Activated CD4-positive, alpha-beta T cell treated with anti-CD3 and anti-CD28 coated beads, Interleukin-2, amount 50 U/mL, for 48 hours (primary cell): ENCODE measurements at places on chromosomes 1 and 21.

GRCh38 chr1:158013840-158014730 lies 20.6 kb downstream of the KIRREL1 start:
- DNase-seq = no peak

DNA sequence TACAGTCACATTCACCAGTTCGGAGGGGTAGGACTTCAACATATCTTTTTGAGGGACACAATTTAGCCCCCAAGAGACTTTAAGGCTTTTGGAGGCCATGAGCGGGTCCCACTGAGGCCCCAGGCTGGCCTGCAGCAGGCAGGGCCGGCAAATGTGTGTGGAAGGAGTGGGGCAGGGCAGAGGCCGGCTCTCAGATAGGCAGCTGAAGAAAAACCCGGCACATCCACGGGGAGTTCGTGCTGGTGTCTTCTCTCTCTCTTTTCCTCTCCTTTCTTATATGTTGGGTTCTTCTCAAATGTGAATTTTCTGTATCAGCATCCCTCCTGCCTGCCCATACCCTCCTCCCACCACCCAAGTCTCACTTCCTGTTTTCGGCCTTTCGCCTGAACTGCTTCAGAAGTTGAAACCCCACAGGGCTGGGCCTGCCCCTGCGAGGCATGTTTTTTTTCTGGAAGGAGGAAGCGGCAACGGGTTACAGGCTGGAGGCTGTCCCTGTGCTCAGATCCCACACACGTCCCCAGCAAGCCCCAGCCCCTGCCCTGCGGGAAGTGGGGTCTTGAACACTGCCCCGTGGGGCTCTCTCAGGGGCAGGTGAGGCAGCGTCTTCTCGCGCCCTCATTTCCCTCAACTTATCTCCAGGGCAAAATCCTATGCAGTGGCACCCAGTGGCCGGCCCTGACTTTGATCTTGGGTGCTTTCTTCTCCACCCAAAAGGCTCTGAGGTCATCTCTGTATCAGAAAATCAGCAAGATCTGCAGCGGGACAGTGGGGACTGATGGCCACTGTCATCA lies 9.7 kb upstream of the UMODL1 start:
- DNase-seq = peak; percentile 21

- no peak for DNase-seq
Observed at GRCh38 chr1:228368801-228369607, 37.6 kb downstream of the TRIM11 start.

DNA sequence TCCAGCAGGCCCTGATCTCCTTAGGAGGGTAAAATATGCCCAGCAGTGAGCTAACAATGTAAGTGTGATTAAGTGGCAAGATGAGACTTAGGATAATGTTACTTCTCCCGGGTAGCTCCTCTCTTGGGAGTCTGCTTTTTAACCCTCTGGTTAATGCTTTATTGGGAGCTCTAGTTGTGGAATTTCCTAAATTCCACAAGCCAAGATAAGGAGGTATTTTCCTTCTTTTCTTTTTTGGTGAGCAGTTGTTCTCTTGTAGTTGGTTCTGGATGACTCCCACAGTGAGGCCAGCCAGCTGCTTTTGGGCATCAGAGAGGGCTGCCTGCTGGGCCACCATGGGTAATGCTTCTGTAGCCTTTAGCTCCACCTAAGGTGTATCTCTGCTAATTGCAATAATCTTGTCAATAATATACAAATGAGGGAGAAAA lies 19.3 kb downstream of the C1orf52 start:
- DNase-seq = peak; percentile 12

DNA sequence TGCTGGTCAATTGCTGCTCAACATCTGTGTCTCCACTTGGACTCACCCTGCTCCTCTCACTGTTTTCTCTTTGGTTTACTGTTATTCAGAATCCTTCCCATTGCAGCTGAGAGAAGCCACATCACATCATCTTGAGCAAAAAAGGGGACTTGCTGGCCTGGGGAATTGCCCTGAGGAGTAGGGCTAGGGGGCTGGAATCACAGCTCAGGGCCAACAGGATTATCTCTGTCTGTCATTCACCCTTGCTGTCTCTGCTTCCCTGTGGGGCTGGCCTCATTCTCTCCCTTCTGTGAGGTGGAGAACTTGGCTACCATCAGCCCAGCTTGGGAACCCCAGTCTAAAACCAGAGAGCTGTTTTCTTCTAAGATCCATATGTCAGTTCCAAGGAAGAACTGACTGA lies 140.7 kb upstream of the WNT4 start:
- no peak for DNase-seq

- no peak for DNase-seq
Observed at GRCh38 chr1:108077991-108078390, 113.0 kb upstream of the VAV3 start.

- DNase-seq = no peak
Observed at GRCh38 chr1:168623003-168623828, 46.8 kb downstream of the XCL1 start.

- DNase-seq = no peak
Observed at GRCh38 chr1:65691972-65692371, 100.7 kb upstream of the PDE4B start.

DNA sequence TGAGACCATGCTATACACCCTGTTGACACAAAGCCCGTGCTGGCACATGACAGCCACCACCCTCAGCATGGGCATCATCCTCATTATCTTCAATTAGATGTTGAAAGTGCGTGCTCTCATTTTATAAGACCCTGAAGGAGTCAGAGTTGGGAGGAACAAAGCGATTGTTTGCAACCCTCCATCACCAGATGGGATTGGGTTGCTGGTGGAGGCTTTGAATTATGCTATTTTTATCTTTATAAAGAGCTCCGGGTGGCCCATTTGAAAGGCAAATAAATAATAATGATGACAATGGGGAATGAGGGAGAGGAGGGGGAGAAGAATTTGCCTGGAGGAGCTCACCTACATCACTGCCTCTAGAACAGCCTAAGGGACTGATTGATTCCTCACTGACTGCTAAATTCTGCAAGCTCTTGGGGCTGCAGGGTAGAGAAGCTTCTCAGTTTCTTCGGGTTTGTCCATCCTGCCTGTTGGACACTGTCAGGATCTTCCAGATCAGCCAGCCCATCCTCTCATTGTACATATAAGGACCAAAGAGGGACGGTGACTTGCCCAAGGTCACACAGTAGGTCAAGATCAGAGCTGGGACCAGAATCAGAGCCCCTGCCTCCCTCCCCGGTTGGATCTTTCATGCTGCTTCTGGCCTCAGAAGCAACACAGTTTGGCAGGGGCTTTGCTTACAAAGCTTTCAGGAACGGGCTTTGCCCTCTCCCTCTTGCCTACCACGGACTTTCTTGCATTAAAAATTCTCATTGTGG lies 130.9 kb upstream of the ZBTB40 start:
- no peak for DNase-seq

DNA sequence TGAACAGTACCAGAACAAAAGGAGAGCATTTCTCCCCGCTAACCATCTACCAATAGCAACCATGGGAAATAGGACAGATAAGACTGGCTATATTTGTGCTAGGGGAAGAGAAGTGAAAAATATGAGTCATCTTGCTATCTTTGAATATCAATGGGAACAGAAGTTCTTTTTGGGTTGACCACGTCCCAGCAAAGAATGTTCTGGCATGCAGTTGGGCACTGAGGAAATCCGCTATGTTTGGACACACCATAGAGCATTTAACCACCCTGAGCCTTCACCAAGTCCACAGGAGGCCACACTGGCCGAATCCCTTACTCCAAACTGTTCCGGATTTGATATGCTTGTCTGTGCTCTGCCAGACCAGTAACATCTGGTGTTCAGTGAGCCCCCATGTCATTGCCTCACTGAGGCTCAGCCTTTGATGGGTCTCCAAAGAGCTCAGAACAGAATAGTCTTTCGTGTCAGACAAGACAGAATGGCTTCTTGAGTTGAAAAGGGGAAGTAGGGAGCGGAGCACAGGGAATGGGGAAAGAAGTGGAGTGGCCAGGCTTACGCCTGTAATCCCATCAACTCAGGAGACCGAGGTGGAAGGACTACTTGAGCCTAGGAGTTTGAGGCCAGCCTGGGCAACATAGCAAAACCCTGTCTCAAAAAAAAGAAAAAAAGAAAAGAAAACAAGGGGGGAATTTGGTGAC lies 81.4 kb downstream of the SMYD2 start:
- DNase-seq = no peak

- no peak for DNase-seq
Observed at GRCh38 chr1:118900643-118901440, 87.3 kb downstream of the TBX15 start.

- no peak for DNase-seq
Observed at GRCh38 chr1:102742426-102742825, 365.9 kb downstream of the COL11A1 start.

GRCh38 chr1:174870319-174870718 lies 129.4 kb upstream of the CACYBP start:
- DNase-seq = no peak

DNA sequence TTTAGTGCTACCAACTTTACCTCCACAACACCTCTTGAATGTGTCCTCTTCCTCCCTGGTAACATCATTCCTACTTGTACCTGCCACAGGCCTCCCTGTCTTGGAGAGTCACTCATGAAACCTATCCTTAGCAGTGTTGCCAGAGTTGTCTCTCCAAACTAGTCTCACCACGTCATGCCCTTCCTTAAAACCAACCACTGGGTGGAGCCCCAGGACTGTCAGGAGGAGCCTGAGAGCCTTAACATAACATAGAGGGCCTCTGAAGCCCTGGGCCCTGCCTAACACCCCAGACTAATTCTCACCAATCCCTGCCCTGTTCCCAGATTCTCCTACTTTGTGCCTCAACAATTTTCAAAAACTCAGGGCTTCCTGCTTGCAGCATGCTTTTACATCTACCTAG lies 65.3 kb downstream of the ZNF697 start:
- DNase-seq = peak; percentile 25

- no peak for DNase-seq
Observed at GRCh38 chr1:152565115-152565514, 1.5 kb downstream of the LCE3E start.

DNA sequence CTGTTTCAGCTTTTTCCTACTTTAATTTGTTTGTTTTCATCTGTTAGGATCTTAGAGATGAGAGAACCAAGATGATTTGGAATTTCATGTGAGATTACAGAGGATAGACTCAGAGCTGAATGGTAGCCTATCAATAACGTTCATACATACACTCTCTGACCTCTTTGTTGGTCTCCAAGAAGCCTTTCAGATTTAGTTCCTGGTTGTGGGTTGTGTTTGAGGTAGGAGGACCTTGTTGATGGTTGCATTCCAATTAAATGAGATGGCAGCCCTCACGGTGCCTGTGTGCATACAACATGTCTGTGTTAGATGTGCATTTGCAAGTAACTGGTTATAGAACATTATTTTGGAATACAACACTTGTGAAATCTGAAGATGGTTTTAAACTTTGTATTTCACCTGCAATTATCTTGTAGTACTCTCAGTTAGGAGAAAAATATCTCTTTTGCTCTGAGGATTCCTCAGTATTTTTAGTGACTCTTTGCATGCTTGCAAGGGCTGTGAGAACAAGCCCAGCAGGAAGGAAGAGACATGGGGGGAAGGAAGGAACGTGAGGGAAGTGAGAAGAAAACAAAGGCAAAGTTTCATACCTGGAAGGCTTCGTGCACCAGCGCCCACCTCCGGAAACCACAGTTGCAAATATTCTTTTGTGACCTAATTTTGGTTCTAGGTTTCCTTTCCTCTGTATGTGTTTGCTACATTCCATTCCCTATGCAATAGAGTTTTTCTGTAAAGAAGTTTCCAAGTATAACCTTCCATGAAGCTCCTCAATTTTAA lies 291.8 kb downstream of the DISC1 start:
- DNase-seq = peak; percentile 29

- DNase-seq = peak; percentile 46
Observed at GRCh38 chr1:25556791-25557476, 13.5 kb downstream of the LDLRAP1 start.

DNA sequence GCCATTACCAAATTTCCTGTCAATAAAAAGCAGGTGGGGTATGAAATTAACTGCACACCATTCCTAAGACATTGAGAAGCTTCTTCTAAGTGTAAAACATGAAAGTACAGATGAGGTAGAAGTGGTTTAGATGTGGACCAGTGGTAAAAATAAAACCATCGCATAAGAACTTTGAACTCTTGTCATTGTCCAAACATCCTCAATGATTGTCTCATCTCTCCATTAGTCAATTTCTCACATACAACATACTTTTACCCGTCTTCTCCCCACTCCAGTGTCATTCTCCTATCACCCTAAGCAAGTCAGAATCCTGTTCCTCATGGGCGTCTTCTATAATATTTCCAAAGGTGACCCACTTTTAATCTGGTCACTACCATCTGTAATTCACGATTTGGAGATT lies 24.3 kb upstream of the SLC19A2 start:
- no peak for DNase-seq

DNA sequence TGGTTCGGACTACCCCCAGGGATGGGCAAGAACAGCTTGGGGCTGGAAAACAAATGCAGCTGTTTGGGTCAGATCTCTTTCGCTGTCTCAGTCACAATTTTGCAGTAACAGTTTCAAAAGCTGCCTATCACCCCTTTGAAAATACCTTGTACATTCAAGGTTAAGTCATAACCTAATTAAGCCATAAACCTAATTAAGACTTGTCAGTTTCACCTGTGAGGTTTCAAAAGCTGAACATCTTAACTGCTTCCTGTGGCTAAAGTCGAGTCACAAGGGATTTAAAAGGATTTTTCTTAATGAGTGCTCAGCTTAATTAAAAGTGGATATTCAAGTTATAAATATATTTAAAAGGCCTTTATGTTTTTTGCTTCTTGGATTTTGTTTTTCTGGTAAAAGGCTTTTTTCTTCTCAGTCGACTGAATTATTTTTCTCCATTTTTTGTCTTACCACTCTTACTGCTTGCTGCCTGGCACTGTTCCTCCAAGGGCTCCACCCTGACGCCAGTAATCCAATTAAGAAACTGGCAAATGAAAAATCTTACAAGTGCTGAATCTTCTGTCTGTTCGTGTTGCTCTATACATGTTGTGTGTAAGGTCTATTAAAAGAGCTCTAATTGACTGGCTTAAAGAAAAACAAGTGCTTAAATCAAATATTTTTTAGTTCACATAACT lies 31.3 kb downstream of the CBR1 start:
- DNase-seq = no peak

DNA sequence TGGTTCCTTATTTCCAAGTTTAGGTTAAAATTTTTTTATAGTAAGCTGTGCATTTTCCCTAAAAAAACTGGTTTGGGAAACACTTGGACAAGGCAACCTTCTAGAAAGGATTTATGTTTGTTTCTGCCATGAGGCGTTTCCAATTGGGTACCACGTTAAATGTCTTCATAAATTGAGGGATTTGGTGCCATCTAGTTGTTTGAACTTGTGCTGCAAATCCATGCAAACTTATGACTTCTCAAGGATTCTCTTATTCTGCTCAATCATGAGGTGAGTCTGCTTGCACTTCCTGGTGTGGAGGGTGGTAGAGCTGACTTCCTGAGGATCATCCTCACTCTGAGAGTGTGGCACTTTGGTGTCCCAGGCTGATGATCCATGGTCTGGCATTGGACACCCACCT lies 123.3 kb downstream of the PCNX2 start:
- no peak for DNase-seq

DNA sequence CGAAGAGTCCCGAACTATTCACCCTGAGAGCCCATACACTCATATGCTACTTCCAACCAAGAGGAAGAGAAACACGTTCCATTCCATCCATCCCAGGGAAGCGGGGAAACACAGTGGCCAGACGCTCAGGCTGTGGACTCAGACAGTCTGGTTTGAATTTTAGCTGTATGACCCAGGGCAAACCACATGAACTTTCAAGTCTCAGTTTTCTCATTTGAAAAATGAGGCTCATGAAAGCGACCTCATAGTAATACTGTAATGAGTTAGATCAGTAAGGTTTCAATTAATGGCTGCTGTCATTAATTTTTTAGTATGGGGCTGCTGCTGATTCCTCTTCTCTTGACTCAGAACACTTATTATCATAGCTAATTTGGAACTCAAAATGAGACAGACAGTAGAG lies 1.5 kb downstream of the FCRL4 start:
- DNase-seq = no peak
